ENCODE measurements at places on chromosomes 7 and 10.

DNA sequence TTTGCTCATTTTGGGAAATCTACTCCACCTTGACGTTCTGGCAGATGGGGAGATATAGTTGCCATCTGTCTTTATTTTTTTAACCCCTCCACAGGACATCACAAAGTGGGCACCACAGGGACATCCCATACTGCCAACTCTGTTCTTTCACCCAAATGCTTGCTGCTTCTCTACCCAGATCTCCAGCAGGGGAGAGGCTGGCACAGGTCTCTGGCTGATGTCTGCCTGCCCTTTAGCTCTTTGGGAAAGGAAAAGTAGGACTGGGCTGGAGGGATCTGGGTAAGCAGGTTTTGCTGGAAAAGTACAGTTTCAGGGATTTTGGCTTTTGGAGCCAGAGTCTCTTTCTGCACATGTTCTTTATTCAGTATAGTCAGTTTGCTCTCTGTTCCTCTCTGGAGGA is 156.7 kb downstream of the ANLN start:
- no peak for DNase-seq

DNA sequence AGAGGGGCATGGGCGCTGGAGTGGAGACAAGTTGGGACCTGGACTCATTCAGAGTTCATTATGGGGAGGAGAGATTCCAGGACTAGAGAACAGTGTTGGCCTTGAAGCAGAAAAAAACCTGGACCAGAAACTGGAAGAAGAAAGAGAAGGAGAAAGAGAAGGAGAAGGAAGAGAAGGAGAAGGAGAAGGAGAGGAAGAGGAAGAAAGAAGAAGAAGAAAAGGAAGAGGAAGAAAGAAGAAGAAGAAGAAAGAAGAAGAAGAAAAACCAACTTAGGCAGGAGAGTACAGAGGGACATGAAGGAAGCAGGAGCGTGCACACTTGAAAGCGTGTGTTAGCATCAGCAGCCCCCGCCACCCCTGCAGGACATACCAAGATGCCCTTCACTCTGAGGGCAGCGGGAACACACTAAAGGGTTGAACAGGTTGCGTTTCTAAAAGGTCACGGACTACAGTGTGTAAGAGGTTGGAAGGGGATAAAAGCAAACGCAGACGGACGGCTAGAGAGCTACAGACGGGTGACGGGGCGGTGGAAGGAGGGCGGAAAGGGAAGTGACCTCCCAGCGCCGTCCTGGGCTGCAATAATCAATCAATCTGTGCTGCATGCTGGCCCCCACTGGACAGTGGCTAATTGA is 95.3 kb downstream of the SEC61G start:
- DNase-seq = no peak

DNA sequence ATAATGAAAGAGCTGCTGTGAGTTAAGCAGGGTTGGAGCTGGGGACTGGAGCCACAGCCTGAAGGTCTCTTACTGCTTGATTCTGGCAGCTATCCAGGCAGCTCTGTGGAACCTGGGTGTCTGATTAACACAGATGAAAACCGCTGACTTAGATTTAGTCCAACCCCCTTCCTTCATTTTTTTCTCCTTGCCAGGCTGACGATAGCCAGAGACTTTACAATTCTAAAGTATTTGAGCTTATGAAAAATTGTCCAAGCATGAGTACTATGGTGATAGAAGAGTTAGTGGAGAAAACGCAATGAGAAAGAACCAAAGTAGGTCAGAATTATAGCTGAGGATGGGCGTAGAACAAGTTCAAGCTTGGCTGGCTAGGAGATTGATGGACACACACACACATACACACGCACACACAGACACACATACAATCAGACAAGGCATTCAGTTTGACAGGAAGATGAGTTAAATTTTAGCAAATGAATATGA is 13.5 kb upstream of the GPR85 start:
- peak; percentile 76 for DNase-seq

DNA sequence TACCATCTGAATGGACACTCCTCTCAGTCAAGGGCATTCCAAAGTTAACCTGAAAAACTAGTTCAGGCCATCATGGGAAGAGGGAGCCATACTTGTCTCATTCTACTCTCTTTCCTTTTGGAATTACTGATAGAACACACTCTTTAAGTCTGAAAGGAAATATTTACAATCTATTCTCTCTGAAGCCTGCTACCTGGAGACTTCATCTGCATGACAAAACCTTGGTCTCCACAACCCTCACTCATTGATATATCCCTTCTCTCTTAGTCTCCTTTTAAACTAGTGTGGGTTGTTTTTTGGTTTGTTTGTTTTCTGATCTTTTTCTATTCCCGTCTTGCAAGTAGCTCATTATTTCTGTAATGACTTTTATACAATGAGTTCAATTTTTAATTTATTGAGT is 169.5 kb downstream of the C1GALT1 start:
- no peak for DNase-seq

DNA sequence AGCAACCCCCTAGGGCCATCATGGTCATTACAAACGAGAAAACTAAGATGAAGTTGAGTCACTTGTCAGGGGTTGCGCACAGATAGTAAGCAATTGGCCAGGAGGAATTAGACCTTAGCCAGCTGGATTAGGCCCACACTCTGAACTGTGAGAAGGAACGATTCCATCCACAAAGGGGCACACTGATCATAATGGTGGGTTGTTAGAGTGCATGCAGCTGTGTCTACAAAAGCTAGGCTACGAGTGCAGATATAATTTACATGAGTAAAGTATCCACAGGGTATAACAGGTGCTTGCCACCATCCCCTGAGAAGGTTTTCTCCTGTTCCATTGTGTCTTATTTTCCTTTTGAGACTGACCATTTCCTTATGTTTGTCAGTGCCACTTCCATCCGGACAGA is 16.6 kb upstream of the FAM170B start:
- DNase-seq = no peak

- DNase-seq = no peak
Observed at GRCh38 chr7:45576249-45576929, 2.2 kb downstream of the ADCY1 start.

GRCh38 chr7:38215735-38216670 is 38.0 kb downstream of the STARD3NL start:
- peak; percentile 54 for DNase-seq

- no peak for DNase-seq
Observed at GRCh38 chr7:102097601-102098161, 189.0 kb upstream of the SH2B2 start.

DNA sequence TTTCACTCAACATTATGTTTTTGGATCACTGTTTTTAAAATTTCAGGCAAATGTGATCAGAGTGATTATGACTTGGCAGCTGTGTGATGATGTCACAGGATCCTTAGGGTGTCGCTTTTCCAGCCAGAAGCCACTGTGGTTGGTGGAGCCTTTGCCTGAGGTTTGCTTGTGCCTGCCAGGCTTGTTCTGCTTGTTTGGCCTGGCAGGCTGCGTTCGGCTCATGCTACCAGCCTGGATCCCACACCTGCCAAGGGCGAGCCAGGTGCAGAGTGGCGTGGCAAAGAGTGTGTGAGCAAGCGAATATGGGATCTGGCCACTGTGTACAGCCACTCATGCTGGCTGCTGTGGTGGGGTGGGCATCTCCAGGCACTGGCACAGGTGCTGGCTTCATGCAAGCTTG is 55.7 kb downstream of the ADK start:
- peak; percentile 76 for DNase-seq

DNA sequence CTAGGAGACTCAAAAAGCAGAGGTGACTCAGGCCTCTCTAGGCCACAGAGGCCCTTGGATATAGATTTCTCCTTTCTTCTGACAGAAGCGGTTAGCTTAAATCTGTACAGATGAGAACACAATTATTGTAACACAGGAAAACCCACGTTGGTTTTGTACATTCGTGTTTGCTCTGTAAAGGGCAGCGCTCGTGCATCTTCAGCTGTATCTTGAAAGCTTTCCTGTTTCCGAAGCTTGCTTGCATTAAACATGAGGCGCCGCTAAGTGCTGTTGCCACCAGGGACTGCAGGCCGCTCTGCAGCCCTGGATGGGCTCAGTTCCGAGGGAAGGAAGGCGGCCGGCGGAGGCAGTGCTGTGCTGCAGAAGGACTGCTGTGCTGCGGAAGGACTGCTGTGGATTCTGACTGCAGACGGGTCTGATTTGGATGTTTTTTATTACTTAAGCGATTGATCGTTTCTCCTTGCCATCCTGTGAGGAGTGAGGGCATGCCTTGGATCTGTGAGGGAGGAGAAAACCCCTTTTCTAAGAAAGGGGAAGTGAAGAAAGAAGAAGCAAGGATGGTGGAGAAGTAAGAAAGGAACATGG is 53.3 kb downstream of the FHIP2A start:
- DNase-seq = no peak

DNA sequence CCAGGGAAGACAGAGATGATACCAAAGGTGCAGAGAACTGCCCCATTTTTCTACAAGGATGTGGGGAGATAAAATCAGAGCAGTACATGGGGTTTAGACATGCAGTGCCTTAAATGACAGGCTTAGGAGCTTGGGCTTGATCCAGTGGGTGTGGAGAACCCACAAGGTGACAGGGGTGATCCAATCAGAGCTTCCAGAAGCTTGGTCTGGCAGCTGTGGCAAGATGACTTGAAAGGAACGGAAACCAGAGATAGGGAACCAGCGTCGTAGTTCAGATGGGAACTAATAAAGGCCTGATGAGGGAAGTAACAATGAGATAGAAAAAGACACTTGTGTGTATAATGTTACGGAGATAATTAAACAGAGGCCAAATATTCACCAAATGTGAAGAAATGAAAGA is 80.7 kb downstream of the SLC37A3 start:
- DNase-seq = no peak

DNA sequence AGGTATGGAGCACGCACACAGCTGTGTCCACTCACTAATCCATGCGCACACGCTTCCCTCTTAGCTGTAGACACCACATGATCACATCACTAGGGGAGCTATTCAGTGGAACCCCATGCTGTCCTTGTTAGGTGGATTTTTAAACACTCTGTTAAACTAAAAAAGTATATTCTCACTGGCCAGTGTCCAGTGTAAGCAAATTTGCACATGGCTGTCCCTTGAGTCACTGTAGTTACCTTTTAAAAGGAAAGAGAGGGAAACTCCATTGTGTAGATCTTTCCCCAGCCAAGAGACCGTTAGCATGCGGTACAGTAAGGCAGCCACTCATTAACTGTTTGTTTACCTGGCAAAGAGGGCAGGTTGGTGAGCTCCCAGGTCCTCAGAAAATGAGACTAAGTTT is 81.6 kb upstream of the INSYN2A start:
- no peak for DNase-seq

DNA sequence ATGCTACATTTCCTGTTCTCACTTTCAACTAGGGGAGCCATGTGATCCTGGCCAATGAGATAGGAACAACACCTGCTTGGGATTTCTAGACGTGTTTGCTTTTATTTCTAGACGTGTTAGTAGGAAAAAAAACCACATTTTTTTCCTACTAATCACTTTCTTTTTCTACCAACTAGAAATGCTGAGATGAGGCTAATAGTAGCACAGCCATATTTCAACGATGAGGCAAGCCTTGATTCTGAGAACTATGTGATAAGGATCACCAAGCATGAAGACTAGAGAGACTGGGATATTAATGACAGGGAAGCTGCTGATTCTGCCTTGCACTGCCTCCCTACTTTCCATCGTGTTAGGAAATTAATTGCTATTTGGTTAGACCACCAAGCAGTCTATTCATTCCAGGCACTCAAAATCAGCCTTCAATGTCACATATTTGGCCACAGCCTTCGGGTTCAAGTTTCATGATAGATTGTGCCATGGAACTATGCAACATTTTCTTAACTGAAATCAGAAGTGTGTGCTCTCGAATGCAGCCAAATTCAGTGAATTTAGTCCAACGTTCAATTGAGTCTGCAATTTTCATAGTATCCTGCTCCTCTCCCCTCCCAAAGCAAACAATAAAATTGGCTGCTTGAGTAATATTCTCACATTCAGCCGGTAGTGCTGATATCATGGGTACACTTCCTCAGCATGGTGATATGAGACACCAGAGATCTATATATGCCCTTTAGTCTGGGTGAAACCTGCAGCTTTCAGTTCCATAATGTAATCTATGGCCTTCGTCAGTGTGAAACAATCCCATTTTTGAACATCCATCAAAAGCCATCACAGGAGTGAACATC is 98.1 kb downstream of the GPR37 start:
- peak; percentile 49 for DNase-seq

GRCh38 chr10:6151087-6151977 is 51.4 kb upstream of the PFKFB3 start:
- no peak for DNase-seq

- no peak for DNase-seq
Observed at GRCh38 chr10:15735763-15736162, 16.0 kb upstream of the ITGA8 start.

DNA sequence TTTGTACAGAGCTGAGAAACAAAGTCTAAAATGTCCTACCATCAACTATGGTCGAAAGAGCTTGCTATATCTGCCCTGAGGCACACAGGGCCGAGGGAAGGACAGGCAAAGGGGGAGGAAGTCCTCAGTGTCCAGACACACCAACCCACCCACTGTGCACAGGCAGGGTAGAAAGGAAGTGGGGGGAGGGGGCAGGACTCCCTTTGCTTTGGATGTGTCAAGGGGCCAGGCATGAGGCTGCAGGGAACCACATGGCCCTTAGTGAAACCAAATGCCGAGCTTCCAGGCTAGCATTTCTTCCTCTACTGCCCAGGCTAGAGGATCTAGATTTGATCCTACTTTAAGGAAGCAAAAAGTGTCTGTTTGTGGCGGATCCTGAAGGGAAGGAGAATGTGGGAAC is 28.6 kb downstream of the KCNH2 start:
- no peak for DNase-seq

- DNase-seq = no peak
Observed at GRCh38 chr10:124092250-124092859, 1.0 kb downstream of the CHST15 start.

DNA sequence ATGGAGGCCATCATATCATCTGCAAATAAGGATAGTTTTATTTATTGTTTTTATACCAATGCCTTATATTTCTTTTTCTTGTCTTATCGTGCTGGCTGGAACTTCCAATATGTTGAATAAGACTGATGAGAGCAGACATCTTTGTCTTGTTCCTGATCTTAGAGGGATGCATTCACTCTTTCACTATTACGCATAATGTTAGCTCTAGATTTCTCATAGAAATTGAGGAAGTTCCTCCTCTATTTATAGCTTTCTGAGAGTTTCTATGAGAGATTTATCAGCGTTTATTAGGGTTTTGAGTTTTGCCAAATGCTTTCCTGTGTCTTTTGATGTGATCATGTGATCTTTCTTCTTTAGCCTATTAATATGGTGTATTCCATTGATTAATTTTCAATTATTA is 49.3 kb downstream of the COL28A1 start:
- no peak for DNase-seq

- DNase-seq = peak; percentile 43
Observed at GRCh38 chr7:51430480-51431086, 114.0 kb upstream of the COBL start.

- no peak for DNase-seq
Observed at GRCh38 chr7:141053626-141054025, 20.2 kb upstream of the TMEM178B start.

- no peak for DNase-seq
Observed at GRCh38 chr10:71068861-71069271, 143.5 kb upstream of the UNC5B start.

- no peak for DNase-seq
Observed at GRCh38 chr7:7742223-7742622, 23.8 kb upstream of the RPA3 start.

DNA sequence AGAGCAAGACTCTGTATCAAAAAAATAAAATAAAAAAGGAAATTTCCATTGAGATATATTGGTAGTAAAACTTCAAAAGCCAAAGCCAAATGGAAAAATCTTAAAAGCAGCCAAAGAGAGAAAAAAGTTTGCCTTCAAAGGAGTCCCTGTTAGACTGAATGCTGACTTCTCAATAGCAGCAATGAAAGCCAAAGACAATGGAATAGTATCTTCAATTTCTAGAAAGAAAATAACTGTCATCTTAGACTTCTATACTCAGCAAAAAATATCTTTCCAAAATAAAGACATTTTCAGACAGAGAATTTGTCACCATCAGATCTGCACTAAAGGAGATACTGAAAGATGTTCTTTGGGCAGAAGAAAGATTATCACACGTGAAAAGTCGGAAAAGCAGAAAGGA is 14.3 kb upstream of the OIT3 start:
- DNase-seq = no peak

Data from NCI-H1105 treated with DMSO at 0.1 percent for 48 hours (cell line).